ENCODE measurements at places on chromosomes 12 and 14.

GRCh38 chr12:81502912-81503695, 256.0 kb downstream of the PPFIA2 start:
- DNase-seq: peak; percentile 29

DNA sequence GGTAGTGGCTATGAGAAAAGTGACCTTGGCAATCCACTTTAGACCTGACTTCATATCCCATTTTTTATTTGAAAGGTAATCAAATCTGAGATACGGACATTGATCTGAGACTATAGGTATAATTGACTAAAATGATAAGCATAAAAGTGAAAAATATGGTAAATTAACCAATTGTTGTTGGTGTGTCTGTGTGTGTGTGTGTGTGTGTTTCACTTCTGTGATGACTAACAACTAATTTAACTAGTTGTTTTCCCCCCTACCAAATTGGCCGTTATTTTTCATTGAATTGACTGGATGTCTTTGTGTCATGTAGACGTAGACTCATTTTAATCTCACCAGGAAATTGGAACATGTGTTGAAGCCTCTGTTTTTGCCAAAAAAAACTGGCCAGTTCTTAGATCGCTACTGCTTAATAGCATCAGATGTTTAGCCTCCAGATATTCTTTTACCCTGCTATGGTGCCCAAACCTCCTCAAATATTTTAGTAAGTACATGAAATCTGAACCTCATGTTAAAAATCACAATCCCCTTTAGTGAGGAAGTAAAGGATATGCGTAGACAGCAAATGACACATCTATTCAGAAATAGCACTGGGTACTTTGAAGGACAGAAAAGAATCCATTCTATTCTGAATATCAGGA, 395.0 kb downstream of the EGLN3 start:
- DNase-seq: no peak

GRCh38 chr12:3931776-3932175, 58.6 kb upstream of the PARP11 start:
- no peak for DNase-seq

- no peak for DNase-seq
These were observed 413.5 kb upstream of the SEL1L start for GRCh38 chr14:81946834-81947798.

DNA sequence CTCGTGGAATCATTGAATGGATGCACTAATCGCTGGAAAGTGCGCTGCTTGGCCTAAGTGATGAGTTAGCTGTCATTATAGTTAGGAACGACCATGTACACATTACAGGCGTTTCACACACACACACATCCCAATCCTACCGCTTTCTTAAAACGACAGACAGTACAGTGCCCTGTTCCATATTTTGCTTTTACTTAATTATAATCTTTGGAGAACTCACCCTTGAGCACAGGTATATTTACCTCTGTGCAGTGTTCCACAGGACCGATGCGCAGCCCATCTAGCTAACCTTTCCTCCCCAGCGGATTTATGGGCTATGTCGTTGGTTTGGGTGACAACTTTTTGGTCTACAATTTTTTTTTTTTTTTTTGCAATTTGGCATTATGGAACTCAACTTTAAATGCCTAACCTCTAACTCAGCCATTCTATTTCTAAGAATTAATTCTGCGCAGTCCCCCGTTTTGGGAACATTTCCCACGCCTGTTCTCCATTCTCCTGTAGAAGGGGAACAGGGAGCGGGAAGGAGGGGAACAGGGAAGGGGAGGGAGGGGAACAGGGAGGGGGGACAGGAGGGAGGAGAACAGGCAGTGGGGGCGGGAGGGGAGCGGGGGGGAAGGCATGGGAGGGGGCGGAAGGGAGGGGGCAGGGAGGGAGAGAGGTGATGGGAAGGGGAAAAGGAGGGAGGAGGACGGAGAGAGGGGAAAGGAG, 663 bp upstream of the ULK1 start:
- no peak for DNase-seq

GRCh38 chr14:52494444-52494843, 57.9 kb downstream of the TXNDC16 start:
- no peak for DNase-seq

GRCh38 chr12:4446335-4446734, 720 bp upstream of the FGF6 start:
- no peak for DNase-seq

GRCh38 chr12:101475751-101476305, 692 bp downstream of the SPIC start:
- DNase-seq: no peak

DNA sequence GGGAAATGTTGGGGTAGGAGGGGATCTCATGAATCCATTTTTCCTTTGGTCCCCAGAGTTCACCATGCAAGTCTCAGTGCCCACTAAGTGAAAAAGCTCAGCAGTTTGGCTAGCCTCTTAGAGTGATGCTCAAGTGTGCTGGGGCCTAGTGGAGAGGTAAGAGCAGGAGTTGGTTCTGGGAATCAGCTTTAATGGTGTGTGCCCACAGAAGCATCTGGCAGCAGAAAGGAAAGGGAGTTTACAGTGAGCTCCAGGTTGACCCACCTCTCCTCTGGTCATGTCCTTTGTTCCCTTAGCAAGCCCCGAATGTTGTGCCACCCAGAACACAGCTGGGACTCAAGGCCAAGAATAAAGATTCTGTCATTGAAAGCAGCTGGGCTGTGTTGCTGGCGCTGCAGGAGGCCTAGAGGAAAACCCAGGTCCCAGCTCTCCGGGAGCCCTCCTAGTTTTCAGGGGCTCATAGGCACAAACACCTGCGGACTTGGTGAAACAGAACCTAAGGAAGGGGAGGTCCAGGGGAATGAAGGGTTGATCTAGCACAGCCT, 320.8 kb downstream of the ZFP36L1 start:
- DNase-seq: no peak

DNA sequence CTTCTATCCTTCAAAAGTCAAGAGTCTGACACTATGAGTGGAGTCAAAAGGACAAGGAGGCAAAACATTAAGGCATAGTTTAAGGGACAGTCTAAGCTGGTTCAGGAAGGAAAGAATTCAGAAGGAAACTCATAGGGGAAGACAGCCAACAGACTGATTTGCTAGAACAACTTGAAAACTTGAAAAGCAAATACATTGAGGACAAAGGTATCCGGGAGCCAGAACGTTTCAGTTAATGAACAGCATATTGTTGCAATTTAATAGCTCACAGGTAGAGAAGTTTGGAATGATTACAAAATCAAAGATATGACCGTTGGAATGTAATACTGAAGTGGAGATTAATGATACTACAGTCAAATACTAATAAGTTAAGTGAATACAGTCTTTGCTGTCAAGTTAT, 312.8 kb upstream of the RPL10L start:
- DNase-seq: no peak

GRCh38 chr12:89682284-89682683, 26.4 kb downstream of the ATP2B1 start:
- no peak for DNase-seq

GRCh38 chr12:106461730-106462129, 104.2 kb downstream of the POLR3B start:
- no peak for DNase-seq

DNA sequence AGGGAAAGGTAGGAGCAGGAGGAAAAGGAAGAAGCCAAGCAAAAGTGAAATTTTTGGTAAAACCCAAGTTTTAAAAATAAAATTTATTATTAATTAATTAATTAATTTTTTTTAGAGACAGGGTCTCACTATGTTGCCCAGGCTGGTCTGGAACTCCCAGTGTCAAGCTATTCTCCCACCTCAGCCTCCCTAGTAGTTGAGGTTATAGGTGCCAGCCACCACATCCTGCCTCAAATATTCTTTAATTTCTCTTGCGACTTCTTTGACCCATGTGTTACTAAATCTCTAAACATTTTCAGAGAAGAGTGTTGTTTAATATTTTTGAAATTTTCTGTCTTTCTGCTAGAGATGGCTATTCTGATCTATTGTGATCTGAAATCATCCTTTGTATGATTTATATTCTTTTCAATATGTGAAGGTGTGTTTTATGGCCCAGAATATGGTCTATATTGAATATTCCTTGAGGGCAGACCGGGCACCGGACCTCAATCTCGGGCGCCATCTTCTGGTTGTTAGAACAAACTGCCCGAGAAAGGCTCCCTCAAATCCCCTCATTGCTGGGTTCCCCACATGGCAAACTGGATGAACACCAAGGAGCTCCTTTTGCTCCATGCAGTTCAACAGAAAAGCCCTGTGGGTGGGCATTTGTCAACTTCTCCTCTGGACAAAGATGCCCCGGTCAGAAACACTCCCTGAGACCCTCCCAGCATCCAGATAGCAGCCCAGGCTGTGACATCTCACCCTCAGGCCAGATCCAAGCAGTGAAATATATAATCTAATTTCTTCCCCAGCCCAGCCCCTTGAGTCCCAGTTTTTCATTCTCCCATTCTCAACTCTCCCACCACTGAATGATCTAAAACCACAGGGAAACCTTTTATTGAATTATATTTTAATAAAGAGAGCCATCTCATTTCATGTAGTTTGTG, 110.5 kb downstream of the ASCL4 start:
- DNase-seq: peak; percentile 18

DNA sequence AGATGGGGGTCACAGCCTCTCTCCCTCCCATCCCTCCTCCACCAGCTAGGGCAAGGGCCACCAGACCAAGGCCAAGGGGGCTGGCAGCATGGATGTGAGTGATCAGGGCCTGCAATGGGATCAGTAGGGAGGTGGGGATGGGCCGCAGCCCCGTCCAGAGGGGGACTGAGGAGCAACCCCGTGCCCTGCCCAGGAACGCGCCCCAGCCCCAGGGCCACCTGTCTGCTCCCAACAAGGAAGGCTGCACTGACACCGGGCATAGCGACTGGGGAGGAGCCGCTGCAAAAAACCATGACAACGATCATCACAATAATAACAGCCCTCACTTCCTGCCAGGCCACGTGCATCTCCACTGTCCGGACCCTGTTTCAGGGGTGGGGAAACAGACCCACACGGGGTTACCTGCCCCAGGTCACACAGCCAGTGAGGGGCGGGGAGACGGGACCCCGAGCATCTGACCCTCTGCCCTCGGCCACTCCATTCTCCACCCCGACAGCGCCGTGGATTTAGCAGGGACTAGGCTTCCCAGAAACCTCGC, 24.3 kb downstream of the NCOR2 start:
- DNase-seq: no peak
